ENCODE measurements at places on chromosomes 5 and 9. TPM values are rescaled to one million over a fixed set of nuclear protein-coding genes. Genes with fewer than 3 reads are reported as not detected.
A peak's percentile ranks its signal among the peaks of the same experiment; 100 is the strongest.

Gene DMRTA1
- polyA plus RNA-seq = 4.2 TPM

GRCh38 chr9:98315067-98315453, 59.6 kb upstream of the TBC1D2 start:
- H3K36me3 ChIP-seq = no peaks in the 10 kb centered on the region
- no peak overlapping the region for H3K27ac ChIP-seq
- no peaks in the 10 kb centered on the region for H3K4me1 ChIP-seq
- no peak for DNase-seq
- H3K27me3 ChIP-seq = no peaks in the 10 kb centered on the region
- no peak overlapping the region for H3K4me3 ChIP-seq

DNA sequence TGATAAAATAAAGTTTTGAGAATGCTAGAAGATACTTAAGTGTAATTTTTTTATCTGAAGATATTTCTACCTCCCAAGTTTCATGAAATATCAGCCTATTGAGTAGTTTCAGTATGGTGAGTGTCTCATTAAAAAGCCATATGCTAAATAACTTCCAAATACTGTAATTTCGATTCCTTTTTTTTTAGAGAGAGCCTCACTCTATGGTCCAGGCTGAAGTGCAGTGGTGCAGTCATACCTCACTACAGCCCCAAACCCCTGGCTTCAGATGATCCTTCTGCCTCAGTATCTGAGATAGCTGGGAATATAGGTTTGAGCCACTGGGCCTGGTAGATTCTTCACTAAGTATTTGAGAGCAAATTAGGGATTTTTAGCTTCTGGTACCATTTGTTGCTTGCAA, 24.5 kb downstream of the CDC42SE2 start:
- H3K27me3 ChIP-seq = no peaks in the 10 kb centered on the region
- DNase-seq = no peak
- H3K4me3 ChIP-seq = no peak overlapping the region
- no peaks in the 10 kb centered on the region for H3K36me3 ChIP-seq
- H3K27ac ChIP-seq = no peak overlapping the region
- H3K4me1 ChIP-seq = no peaks in the 10 kb centered on the region

Gene PPIC
- 20.0 TPM for polyA plus RNA-seq

- H3K27me3 ChIP-seq = no peaks in the 10 kb centered on the region
- DNase-seq = no peak
- H3K27ac ChIP-seq = no peak overlapping the region
- H3K4me1 ChIP-seq = peaks cover 47% of the 10 kb centered on the region
- no peaks in the 10 kb centered on the region for H3K36me3 ChIP-seq
Observed at GRCh38 chr9:78295177-78295575, 1.7 kb upstream of the PSAT1 start.

GRCh38 chr5:137611011-137611580, 112.0 kb upstream of the SPOCK1 start:
- no peak overlapping the region for H3K4me3 ChIP-seq
- no peaks in the 10 kb centered on the region for H3K36me3 ChIP-seq

Gene SLC36A3
- not detected for polyA plus RNA-seq

- no peak overlapping the region for H3K4me3 ChIP-seq
- H3K4me1 ChIP-seq = no peaks in the 10 kb centered on the region
- no peaks in the 10 kb centered on the region for H3K27me3 ChIP-seq
- DNase-seq = no peak
- H3K27ac ChIP-seq = no peak overlapping the region
Observed at GRCh38 chr9:99154356-99154755, 49.4 kb downstream of the TGFBR1 start.

Gene DEPDC1B
- polyA plus RNA-seq = 0.48 TPM

- DNase-seq = no peak
- no peaks in the 10 kb centered on the region for H3K4me1 ChIP-seq
- no peaks in the 10 kb centered on the region for H3K27me3 ChIP-seq
- no peak overlapping the region for H3K4me3 ChIP-seq
- H3K36me3 ChIP-seq = no peaks in the 10 kb centered on the region
Observed at GRCh38 chr5:57818397-57818796, 335.8 kb upstream of the ACTBL2 start.

DNA sequence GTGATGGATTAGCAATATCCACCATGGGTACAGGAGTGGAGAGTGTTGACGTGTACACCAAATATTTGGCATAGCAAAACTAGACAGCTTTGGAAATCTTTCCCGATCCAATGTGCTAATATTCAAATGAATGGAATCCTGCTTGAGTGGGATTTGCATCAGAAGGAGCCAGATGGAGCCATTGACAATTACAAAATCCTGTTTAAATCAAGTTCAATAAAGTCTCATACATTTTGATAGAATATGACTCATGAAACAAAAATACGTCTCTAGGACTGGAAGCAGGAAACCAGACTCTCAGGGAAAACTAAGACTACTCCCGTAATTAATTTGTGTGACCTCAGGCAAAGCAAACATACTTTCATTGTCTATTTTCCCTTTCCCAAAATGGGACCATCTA, 13.0 kb downstream of the TNC start:
- H3K4me3 ChIP-seq = no peak overlapping the region
- H3K36me3 ChIP-seq = no peaks in the 10 kb centered on the region
- no peaks in the 10 kb centered on the region for H3K27me3 ChIP-seq
- H3K27ac ChIP-seq = no peak overlapping the region

- no peak for DNase-seq
- no peaks in the 10 kb centered on the region for H3K4me1 ChIP-seq
- no peaks in the 10 kb centered on the region for H3K27me3 ChIP-seq
Observed at GRCh38 chr5:116497631-116498030, 77.0 kb downstream of the SEMA6A start.

DNA sequence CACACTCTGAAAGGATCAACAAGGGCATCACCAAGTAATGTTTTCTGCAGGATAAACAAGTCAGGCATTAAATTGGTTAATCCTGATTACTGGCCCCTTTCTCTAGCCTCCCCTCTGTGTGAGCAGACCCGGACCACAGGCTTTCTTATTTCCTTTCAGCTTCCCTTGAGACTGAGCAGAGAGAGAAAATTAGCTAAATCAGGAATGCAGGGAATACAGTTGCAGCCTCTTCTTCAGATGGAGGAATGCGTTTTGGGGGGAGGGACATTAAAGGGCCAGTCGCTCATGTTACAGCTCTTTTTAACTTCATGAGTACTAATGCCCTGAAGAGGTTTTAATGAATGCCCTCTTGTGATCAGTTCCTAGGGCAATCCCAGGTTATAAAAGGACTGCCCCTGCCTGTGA, 19.8 kb downstream of the PCDHAC2 start:
- H3K27me3 ChIP-seq = no peaks in the 10 kb centered on the region
- H3K27ac ChIP-seq = no peak overlapping the region
- no peak overlapping the region for H3K4me3 ChIP-seq
- no peaks in the 10 kb centered on the region for H3K4me1 ChIP-seq

Gene KIF20A
- polyA plus RNA-seq = 2.5 TPM

DNA sequence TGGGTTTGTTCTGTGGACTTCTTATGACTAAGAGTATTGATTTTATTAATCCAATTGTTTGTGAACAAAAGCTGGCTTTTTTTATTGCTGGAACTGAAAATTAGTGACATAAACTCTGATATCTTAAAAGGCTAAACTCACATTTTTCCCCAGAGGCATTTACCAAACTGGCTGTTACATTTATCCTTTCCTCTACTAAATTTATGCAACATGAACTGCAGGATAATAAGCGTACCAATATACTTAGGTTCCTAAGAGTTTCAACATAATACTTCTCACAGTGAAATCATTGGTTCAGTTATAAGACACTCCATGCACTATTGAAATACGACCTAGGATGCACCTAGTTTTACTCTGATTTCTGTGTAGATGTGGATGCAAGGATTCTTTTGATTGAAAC, 560.8 kb upstream of the WWC1 start:
- no peak for DNase-seq
- H3K27ac ChIP-seq = no peak overlapping the region
- no peaks in the 10 kb centered on the region for H3K27me3 ChIP-seq
- no peaks in the 10 kb centered on the region for H3K4me1 ChIP-seq
- no peaks in the 10 kb centered on the region for H3K36me3 ChIP-seq

GRCh38 chr9:106868087-106868486, 5.1 kb downstream of the ZNF462 start:
- DNase-seq = no peak
- H3K27me3 ChIP-seq = peaks cover 4% of the 10 kb centered on the region
- H3K4me1 ChIP-seq = peaks cover 37% of the 10 kb centered on the region
- H3K27ac ChIP-seq = no peak overlapping the region
- no peaks in the 10 kb centered on the region for H3K36me3 ChIP-seq

Gene DCTN3
- 44.6 TPM for polyA plus RNA-seq

Gene PTGER4
- polyA plus RNA-seq = 1.9 TPM

DNA sequence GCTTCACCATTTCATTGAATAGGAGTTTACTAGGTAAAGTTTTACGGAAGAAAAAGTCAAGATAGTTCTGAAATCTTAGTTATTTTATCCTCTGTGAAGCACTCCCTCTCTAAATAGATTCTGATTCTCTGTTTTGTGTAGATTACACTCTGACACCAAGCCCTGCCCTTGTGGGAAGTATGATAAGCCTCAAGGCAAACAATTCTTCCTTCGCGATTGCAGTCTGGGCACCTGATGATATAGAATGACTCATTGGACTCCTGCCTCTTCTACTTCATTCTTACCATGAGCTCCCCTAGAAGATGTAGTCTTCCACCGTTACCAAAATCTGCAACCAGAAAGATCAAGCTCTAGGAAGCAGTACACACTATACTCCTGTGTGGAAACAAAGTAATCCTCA, 626.9 kb upstream of the PTGER4 start:
- H3K36me3 ChIP-seq = no peaks in the 10 kb centered on the region
- H3K27me3 ChIP-seq = no peaks in the 10 kb centered on the region
- H3K4me3 ChIP-seq = no peak overlapping the region
- H3K27ac ChIP-seq = no peak overlapping the region
- no peaks in the 10 kb centered on the region for H3K4me1 ChIP-seq

GRCh38 chr9:99042620-99043019, 62.3 kb upstream of the TGFBR1 start:
- no peaks in the 10 kb centered on the region for H3K4me1 ChIP-seq

GRCh38 chr9:17653947-17654465, 75.1 kb downstream of the SH3GL2 start:
- H3K36me3 ChIP-seq = no peaks in the 10 kb centered on the region
- no peak overlapping the region for H3K27ac ChIP-seq
- H3K4me3 ChIP-seq = no peak overlapping the region
- no peaks in the 10 kb centered on the region for H3K27me3 ChIP-seq
- H3K4me1 ChIP-seq = no peaks in the 10 kb centered on the region

DNA sequence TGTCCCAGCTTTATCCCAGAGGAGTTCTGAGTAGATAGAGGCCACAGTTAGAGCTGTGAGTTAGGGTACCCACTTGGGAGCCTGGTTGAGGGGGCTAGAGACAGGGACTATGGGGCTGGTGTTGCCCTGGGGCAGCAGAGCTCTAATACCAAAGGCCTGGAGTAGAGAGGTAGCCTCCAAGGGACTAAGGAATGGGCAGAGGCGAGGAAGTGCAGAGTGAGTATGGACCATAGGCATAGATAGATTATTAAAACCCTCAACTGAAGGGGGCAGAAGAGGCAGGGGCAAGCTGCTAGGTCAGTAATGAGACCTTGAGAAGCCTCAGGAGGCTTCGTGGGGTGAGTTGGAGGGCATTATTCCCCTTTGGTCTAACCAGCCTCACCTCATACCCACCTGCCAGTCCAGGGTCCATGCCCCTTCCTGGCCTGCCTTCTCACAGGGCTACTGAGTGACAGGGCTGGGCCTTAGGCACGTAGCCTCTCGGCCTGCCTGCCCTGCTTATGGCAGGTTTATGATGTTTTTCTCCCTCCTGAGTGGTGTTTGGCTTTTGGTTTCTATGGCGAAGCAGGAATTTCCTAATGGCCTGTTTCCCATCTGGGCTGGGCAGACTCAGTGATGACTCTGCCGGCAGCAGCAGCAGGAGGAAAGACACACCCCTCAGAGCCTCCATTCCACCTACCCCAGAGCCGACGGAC, 8.0 kb downstream of the PDLIM4 start:
- H3K27ac ChIP-seq = no peak overlapping the region
- no peaks in the 10 kb centered on the region for H3K36me3 ChIP-seq
- no peaks in the 10 kb centered on the region for H3K27me3 ChIP-seq
- no peak overlapping the region for H3K4me3 ChIP-seq
- peak; percentile 30 for DNase-seq

- DNase-seq = no peak
- H3K4me1 ChIP-seq = peaks cover 27% of the 10 kb centered on the region
- no peaks in the 10 kb centered on the region for H3K36me3 ChIP-seq
- no peak overlapping the region for H3K27ac ChIP-seq
- H3K27me3 ChIP-seq = no peaks in the 10 kb centered on the region
- H3K4me3 ChIP-seq = no peak overlapping the region
Observed at GRCh38 chr5:171954721-171955120, 51.7 kb downstream of the FBXW11 start.

All from liver (tissue), 10 donors.